Pulmonary artery endothelial cell (primary cell): ENCODE measurements at places on chromosomes 11 and 22.

GRCh38 chr11:66595245-66595904 lies 2.4 kb downstream of the CCS start:
- no peak for DNase-seq

GRCh38 chr11:1796413-1797011 lies 32.8 kb upstream of the CTSD start:
- DNase-seq = no peak

DNA sequence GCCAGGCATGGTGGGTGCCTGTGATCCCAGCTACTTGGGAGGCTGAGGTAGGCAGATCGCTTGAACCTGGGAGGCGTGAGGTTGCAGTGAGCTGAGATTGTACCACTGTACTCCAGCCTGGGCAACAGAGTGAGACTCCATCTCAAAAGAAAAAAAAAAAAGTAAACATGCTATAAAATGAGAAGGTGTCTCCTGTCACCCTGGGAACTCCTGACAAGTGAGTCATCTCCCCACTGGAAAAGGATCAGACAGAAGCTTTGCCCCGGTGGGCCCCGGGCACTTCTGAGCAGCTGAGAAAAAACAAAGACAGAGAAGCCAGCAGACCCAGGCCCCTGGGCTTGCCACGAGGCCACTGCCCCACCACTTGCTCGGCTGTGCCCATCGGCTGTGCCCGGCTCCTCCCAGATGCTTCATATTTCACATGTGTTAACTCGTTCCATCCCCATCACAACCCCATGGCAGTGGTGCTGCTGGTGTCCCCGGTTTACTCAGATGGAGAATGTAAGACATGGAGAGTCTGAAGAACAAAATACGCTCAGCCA lies 22.3 kb downstream of the TTLL1 start:
- DNase-seq = no peak

GRCh38 chr11:29481738-29482137 lies 535.1 kb downstream of the KCNA4 start:
- no peak for DNase-seq

GRCh38 chr22:17789379-17790200 lies 15.3 kb upstream of the BID start:
- no peak for DNase-seq

- DNase-seq = no peak
These were observed 208.6 kb downstream of the KIRREL3 start for GRCh38 chr11:126791991-126792390.

- DNase-seq = no peak
These were observed 29.4 kb upstream of the BAIAP2L2 start for GRCh38 chr22:38139901-38140300.

DNA sequence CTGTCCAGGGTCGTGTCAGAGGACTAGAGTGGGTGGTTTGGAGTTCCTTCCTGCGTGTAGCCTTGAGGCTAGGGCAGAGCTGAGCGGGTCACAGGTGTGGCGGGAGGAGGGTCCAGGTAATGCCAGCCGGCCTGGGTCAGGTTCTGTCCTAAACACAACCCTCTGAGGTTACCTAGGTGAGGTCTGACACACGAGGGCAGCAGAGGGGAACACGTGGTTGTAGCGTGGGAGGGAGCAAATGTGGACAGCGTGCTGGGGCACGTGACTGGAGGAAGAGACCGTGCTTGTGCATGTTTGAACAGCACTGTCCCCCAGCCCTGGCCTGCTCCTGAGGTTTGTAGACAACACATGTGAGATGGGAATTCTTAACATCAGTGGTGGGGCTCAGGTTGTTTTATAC lies 13.1 kb downstream of the MOV10L1 start:
- DNase-seq = no peak

DNA sequence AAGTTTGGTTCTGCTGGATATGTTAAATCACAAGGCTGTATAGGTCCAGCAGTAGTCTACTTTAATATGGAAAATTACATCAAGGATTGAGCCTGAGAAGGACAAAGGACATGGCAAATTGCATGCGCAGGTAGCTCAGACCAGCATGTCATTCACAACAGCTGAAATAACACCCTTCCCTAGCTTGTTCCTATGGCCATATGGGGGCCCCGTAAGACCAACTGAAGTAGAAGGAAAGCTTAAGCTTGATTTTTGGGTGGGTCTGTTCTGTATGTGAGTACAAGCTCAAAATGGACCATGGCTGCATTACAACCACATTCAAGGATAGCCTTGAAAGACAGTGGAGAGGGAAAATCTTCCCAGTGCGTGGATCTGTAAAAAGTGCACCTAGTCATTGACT lies 20.6 kb upstream of the PDE3B start:
- DNase-seq = no peak

DNA sequence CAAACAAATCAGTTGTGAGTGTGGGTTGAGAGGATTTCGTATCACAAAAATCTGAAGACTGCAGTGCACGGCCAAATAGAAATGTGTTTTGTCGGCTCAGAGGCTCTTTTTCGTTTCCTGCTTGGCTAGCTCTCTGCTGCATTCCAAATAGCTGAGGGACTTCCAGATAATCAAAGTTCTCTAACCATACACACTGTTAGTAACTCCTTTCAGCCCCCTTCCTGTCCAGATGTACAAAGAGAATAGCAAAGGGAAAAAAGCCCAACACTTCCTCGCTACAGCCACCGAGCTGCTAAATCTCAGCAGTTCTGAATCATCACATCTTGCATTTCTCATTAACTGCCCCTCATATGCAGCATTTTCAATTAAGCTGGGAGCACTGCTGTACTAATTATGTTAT lies 203.1 kb downstream of the TENM4 start:
- DNase-seq = no peak

GRCh38 chr11:126109941-126110731 lies 47.5 kb upstream of the CDON start:
- DNase-seq = no peak

DNA sequence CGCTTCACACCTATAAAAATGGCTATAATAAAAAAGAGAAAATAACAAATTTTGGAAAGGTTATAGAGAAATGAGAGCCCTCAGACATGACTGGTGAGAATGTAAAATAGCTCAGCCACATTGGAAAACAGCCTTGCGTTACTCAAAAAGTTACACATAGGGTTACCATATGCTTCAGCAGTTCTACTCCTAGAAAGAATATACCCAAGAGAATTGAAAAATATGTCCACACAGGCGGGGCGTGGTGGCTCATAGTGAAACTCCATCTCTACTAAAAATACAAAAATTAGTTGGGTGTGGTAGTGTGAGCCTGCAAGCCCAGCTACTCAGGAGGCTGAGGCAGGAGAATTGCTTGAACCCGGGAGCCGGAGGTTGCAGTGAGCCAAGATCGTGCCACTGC lies 7.6 kb upstream of the JHY start:
- no peak for DNase-seq

GRCh38 chr22:49582181-49582580 lies 245.5 kb downstream of the BRD1 start:
- DNase-seq = no peak

DNA sequence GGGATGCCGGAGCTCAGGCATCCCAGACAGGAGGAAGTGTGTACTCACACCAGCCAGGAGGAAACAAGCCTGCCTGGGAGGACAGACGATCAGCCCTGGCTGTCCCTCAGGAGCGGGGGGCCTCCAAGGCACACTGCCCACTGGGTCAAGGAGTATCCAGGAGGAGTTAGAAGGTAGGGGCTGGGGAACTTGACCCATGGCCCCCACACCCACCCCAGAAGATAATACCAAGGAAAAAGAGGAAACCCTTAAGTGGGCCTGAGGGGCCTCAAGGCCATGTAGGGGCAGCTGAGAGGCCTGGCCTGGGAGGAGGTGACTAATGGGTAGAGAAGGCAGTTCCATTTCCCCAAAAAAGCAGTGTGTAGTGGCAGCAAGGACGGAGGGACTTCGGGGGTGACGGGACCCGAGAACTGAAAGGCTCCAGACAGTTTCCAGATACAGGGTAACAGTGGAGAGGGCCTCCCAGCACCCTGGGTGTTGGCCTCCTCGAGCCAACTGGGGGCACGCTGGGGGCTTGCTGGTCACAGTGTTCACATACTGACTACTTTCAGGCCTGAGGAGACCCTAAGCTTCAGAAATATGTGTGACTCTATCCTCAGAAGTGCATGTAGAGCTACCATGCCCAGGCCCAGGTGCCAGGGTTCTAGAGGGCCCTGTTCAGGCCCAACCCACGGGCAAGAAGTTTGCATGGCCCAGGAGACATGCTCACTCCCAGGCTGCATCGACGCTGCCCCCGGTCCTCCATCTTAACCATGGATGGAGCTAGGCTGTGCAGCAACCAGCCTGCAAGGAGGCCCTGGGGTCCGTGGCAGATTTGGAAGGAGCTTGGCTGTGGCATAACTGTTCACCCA lies 75.7 kb upstream of the PITPNB start:
- DNase-seq = no peak

DNA sequence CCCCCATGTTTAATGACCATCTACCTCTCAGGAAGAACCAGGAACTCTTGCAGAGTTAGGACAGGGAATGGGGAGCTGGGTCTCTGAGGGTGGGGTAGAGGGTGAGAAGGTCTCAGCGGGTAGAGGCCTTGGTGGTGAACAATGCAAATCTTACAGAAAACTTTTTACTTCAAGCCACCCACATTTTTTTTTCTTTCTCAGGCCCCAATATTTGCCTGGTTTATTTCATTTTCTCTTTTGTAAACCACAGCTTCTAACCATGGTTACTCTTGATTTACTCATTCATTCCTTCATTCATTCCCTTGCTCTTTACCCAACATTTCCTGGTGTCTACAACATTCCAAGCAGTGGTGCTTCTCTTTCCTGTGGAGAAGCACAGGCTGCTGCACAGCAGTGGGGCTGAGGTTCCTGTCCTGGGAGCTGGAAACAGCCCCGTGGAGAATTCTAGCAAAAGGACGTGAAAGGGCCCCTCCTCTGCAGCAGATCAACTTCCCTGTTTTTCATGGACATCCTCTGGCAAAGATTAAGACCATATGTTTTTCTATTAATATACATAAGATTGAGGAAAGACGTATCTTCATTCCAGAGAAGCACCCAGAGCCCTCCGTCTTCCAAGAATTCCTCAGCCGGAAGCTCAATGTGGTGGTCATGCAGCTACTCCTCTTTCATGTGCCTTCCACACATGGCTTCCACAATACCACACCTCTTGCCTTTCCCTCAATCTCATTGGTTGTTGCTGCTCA lies 224.4 kb upstream of the SESN3 start:
- no peak for DNase-seq

GRCh38 chr11:9385327-9385899 lies 961 bp downstream of the IPO7 start:
- no peak for DNase-seq

DNA sequence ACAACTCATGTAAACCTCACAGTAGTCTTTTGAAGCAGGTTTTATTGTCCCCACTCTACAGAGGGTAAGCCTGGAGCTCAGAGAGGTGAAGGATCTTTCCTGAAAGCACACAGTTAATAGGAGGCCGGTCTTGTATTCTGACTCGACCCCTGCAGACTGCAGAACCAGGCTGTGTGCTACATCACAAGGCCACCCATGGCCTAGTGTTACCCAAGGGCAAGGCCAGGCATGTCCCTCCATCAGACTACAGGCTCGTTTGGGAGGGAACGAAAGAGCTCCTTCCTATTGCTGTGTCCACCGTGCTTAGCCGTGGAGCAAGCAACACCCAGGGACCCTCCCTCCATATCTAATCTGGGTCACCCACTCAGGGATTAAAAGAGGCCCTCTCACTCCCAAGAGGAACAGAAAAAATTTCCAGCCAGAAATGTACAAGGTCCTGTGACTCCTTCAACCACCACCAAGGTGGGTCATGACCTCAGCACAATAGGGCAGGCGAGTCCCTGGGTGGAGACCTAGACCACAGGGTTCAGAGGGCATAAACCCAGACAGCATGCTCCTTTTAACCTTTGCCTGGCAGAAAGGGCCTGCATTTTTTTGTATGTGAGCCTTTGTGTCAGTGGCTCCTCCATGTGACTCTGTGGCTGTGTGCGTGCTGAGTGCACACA lies 6.3 kb upstream of the SMIM35 start:
- no peak for DNase-seq

GRCh38 chr11:7019500-7020182 lies 505 bp downstream of the ZNF214 start:
- no peak for DNase-seq

DNA sequence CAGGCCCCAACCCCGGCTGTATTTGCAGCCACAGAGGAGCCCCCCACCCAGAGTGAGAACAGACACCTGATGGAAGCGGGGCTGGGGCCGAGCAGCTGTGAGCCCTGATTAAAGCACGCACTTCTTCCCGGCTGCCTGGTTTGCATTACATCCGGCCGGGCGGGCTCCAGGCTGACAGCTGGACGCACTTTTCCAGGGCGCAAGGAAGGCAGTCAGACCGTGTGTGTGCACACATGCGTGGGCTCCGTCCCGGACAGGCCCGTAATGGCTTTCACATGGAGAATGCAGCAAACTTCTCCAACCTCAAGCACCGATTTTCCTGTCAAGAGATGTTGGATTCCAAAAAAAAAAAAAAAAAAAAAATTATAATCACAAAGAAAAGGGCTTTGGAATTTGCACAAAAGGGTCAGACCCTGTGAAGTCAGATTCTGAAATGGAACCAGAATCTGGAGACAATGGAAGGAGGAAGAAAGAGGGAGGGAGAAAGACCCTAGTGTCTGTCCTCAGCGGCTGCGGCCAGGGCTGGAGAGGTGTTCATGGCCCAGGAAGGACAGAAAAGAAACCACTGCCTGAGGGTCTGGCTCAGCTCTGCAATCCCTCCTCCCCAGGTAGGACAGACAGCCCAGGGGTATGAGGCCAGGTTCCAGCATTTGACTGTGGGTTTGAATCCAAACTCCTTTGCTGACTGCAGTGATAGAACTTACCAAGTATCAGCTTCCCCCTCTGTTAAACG lies 365.5 kb downstream of the MN1 start:
- no peak for DNase-seq

- no peak for DNase-seq
These were observed 178.8 kb upstream of the NTM start for GRCh38 chr11:131191606-131192005.

- no peak for DNase-seq
These were observed 5.0 kb downstream of the INCENP start for GRCh38 chr11:62128835-62129234.

GRCh38 chr11:74634537-74634936 lies 42.2 kb downstream of the POLD3 start:
- no peak for DNase-seq
